ENCODE measurements at places on chromosomes 3 and 15.

- no peak for DNase-seq
These were observed 89.7 kb upstream of the RASGRF1 start for GRCh38 chr15:79180318-79180717.

GRCh38 chr3:101677436-101678286, 729 bp upstream of the ZBTB11 start:
- DNase-seq = no peak

DNA sequence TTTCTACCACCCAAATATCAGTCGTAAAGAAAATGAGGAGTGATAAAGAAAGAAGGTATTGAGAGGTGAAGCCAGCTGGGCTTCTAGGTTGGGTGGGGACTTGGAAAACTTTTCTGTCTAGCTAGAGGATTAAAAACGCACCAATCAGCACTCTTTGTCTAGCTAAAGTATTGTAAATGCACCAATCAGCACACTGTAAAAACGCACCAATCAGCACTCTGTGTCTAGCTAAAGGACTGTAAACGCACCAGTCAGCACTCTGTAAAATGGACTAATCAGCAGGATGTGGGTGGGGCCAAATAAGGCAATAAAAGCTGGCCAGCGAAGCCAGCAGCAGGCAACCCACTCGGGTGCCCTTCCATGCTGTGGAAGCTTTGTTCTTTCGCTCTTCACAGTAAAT, 13.0 kb upstream of the IQGAP1 start:
- no peak for DNase-seq

DNA sequence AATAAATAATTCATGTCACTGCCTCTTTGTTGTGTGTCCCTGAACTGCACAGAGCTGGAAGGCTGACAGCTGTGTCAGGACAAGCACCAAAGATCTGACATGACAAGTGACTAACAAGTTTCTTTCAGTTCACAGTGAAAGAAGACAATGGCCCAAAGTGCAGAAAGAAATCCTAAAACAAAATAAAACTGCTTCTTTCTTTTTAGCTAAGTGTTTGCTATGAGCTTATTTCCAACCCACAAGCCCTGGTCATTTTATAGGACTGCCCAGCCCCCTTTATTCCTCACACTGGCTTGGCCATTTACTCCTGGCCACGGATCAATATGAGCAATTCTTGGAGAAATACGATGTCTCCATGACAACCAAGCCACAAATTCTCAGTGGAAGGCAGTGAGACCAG, 238.5 kb downstream of the WDR72 start:
- DNase-seq = no peak

DNA sequence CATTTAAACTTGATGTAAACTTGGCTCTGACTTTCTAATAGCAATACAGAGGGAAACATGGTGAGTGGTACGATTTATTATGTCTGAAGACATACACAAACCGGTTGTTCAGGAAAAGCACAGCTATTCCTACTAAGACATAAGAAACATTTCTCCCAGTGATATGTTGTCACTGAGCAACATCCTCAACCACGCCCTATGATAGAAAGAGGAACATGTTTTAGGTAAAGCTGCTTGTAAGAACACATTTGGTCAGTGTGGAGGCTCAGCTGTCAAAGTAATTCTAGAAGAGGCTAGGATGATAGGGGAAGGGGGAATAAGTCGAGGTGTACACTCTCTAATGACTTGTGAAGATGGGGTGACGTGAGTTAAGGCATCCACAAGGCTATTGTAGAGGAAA, 42.7 kb upstream of the B3GNT5 start:
- DNase-seq = no peak

Measured in activated T-helper 1 cell treated with anti-CD3 and anti-CD28 coated beads, Interleukin-2, amount 50 U/mL, for 16 hours (primary cell).